ENCODE measurements at places on chromosomes 11 and 22.

DNA sequence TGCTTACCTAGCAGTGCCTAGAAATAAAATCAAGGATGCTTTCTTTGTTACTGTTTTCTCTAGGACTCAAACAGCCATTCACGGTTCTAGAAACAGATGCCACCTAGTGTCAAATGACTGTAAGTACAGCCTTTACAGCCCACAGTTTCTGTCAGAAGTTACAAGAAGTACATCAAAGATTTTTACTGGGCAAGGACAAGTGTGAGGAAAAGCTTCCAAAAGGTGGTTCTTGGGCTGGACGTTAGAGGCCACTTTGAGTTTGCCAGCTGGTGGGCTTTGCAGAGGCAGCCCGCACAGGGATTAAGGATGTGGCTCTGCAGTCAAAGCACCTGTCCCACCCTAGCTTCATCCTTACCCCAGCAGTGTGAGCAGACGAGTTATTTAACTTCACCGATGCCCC lies 6.9 kb downstream of the KMT5B start:
- peak; percentile 45 for DNase-seq

GRCh38 chr11:20644360-20644759 lies 25.0 kb upstream of the NELL1 start:
- no peak for DNase-seq

DNA sequence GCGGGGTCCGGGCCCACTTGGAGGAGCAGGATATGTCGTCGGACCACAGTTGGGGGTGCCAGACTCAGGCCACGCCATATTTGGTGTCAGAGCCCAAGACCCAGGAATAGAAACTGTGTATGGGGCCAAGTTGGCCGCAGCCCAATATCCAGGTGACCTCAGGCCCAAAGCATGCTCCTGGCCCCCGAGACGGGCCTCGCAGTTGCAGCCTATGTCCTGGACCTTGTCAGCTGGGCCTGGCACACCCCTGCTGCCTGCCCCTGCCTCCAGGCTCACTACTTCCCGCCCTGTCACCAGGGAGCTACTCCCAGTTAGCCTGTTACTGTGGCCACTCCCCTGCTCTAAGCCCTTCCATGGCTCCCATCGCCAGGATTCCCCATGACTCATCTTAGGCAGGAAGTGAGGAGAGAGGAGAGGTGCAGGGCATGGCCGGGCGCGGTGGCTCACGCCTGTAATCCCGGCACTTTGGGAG lies 23.1 kb downstream of the A4GALT start:
- DNase-seq: no peak

DNA sequence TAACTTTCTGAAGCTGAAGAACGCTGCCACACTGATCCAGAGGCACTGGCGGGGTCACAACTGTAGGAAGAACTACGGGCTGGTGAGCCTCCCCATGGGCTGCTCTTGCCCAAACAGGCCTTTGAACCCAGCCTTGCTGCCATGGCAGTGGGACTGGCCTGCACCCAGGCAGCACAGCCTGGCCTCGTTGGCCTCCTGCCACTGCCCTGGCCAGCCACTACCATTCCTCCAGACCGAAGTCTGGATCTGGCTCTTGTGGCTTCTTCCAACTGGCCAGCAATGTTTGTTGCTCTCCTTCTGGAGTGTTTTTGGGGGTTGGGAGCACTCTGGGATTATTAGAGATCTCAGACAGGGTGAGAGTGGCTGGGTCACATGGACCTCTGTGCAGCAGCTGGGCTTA lies 51.0 kb downstream of the MYO7A start:
- no peak for DNase-seq

- no peak for DNase-seq
Measured at GRCh38 chr11:57248780-57249383, 11.8 kb upstream of the APLNR start.

GRCh38 chr11:69153661-69154060 lies 2.1 kb upstream of the SMIM38 start:
- no peak for DNase-seq

GRCh38 chr11:28089378-28089777 lies 18.6 kb downstream of the KIF18A start:
- DNase-seq: no peak

DNA sequence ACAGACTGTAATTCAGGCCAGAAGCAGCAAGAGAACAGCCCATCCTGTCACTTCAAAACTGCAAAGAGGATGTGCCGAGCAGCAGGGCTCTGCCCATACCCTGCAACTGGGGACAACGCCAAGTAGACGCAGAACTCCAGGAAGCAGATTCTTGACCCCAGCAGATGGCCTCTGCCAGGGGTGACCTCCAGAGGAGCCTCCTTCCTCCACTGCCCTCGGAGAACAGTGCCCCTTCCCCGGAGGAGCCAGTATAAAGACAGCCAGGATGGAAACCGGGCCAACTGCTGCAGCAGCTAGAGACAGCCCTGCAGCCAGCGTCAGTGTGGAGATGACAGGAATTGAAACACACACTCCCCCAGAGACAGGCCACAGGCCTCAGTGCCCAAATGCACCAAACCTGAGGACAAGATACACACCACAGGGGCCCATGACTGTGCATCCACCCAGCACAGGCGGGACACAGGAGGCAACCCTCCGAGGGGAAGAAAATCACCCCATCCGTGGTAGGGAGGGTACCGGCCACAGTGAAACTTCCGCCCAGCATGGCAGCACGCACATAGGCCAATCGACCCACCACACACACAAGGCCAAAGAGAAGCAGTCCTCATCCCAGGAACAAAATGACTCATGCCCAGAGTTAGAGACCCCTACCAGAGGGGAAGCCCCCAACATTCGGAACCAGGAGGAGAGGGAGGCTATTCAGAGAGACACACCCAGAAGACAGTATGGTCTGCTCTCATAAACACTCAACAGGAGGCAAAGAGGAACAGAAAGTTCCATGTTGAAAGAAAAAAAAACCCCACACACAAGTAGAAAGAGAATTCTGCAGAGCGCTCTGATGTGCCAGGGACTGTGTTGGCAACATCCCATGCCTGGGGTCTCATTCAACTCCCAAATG lies 5.6 kb downstream of the AHNAK start:
- DNase-seq: peak; percentile 79

- no peak for DNase-seq
Measured at GRCh38 chr11:46649180-46649738, 31.9 kb downstream of the ATG13 start.

DNA sequence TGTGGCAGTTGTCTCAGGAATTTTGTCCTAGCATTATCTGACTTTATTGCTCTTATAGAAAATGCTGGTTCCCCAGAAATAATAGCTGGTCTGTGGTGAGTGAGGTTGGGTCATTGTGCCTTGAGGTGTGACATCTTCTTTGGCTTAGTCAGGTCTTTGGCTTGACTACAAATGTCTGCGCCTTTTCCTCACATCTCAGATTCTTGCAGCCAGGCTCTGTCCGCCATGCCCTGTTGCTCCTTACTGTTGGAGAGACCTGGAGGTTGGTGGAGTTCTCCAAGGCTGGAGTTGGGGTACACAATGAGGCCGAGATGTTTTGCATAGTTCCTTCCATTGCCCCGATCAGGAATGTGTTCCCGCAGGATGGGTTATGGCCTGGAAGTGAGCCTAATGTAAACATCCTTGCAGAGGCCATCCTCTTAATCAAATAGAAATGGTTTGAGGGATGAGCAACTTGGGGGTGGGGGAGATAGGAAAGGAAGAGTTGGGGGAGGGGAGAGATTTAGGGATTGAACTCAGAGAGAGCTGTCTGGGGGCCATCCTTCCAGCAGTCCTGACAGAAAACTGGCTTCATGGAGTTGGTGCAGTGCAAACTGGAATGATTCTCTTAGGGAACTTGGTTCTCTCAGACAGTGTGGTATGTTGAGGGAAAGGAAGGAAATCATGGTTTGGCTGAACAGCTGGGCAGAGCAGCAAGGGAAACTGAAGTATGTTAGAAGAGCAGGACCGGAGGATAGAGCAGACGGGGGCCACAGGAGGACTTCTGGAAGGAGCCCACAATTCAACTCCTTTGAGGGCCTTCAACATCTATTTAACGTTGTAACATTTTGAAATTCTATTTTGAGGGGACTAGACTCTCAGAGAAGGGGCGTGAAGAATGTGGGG lies 49.9 kb downstream of the ZBTB16 start:
- DNase-seq: no peak

DNA sequence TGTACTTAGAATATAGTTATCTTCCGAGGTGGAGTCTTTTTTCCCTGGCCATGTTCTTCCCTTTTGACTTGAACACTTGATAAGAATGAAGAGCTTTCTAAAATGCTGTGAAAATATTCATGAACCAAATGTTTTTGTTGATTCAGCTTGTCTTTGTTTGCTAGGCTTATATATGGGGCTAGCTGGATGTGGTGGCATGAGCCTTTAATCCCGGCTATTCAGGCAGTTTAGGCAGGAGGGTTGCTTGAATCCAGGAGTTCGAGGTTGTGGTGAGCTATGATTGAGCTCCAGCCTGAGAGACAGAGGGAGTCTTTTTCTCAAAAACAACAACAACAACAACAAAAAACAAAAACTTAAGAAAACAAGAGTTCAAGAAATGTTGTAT lies 23.1 kb downstream of the CBL start:
- no peak for DNase-seq

- no peak for DNase-seq
Measured at GRCh38 chr11:131975619-131976018, 605.2 kb downstream of the NTM start.

DNA sequence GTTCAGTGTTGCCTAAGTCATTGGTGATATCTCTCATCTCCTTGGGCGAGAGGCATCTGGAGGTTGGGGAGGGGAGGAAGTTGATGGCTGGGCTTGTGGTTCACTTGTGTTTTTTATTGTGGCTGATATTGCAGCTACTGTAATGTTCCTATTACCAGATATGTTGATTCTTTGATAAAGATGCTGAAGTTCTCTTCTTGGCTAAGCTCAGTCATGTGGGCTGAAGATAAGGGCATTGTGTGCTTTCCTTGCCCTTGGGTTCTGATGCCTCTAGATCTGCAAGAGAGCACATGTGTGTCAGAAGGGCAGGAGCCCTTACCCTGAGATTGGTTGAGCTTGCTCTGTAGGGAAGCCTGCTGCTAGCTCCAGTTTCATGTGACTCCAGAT lies 12.0 kb downstream of the STX3 start:
- no peak for DNase-seq

GRCh38 chr11:46480909-46481308 lies 89.3 kb upstream of the CHRM4 start:
- no peak for DNase-seq

DNA sequence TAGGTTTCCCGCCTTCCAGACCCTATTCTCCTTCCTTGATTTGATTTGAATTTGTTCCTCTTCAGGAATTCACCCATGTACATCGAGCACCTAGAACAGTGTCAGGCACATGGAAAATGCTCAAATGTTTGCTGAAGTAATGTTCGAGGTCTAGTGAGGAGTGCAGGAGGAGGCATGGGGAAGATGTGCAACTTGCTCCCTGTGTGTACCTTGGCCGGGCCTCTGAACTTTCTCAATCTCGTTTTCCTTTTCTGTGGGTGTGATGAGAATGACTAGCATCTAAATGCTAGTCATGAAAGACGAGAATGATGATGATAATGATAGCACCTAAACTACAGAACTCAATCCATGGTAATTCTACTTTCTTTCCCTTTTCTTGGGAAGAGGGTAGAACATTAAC lies 279.1 kb upstream of the PLET1 start:
- no peak for DNase-seq

DNA sequence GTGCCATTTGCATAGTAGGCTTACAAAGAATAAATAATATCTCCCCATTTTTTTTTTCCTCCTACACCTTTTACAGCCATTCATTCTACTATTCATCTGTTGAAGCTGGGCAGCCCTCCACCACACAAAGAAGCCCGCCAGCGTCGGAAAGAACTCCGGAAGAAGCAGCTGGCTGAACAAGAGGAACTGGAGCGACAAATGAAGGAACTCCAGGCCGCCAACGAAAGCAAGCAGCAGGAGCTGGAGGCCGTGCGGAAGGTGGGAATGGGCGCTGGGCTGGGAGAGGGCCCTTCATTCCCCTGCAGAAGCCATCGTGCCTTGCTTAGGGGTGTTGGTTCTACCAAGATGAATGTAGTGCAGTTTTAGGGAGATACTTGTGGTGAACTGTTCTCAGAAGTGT lies 68.6 kb downstream of the SWAP70 start:
- DNase-seq: no peak

- no peak for DNase-seq
Measured at GRCh38 chr11:115080923-115081680, 402.8 kb downstream of the NXPE2 start.

DNA sequence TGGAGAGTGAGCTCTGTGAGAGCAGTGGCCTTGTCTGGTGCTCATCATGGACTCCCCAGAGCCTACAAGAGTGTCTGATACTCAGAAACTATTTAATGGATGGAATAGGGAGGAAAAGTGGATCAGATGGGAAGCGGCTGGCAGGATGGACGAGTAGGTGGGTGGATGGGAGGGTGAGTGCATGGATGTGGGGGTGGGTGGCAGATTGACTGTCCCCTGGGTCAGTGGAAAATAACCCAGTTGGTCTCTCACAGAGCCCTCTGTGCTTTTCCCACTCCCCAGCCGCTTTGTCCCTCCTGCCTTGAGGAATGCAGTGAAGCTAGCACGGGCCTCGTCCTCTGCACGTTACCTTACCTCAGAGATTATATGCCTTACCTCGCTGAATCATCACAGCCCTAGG lies 5.9 kb downstream of the SPI1 start:
- no peak for DNase-seq

DNA sequence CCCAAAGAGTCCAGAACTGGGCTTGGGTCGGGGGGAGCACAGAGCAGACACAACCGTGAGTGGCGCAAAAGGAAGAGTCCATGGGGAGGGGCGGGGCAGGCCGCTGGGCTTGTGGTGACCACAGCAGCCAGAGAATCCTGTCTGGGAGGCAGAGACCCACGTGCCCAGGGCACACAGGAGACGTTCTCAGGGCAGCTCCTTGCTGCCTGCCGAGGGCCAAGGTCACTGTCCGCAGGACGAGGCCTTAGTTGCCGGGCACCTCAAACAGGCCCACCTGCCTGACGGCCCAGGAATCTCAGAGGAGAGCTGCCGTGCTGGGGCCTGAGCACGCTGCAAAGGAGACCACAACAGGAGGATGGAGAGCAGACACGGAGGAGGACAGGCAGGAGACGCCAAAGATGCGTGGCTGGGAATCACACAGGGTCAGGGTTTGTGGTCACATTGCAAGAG lies 87.8 kb downstream of the MYEOV start:
- no peak for DNase-seq

DNA sequence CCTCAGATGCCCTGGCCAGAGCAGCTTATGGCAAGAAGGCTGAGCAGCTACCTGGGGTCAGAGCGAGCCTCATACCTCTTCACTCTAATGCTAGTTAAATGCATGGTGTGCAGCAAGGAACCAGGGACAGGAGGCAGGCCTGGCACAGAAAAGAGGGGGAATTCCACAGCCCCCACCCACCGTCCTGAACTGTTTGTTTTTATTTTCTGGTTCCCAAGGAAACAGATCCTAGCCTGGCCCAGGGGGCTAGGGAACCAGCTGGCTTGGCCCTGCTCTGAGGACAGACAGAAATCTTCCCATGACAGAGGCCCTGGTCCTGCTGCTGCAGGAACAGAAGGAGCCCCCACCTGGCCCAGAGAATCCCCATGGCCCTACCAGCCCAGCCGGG lies 40.4 kb downstream of the SLCO2B1 start:
- no peak for DNase-seq

GRCh38 chr11:130622141-130622542 lies 173.7 kb downstream of the ADAMTS15 start:
- DNase-seq: no peak
